ENCODE measurements at places on chromosomes 2 and 18.

- no peak for DNase-seq
These were observed 12.6 kb upstream of the L3MBTL4 start for GRCh38 chr18:6427286-6427685.

DNA sequence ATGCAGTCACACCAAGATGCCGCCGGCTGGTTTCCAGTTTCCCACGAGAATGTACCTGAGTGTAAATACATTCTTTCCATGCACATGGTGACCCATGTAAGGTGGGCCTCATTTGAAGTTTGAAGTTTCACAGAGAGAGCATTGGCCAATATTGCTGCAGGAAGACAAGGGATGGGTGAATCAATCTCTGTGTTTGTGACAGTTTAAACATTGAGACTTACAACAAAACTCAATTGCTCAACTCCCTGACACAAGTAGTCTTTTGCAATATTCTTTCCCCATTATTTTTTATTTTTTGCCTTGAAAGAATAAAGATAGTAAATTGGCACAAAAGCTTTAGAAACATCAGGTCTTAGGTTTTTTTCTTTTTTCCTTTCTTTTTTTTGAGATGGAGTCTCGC lies 5.1 kb downstream of the SERPINB2 start:
- DNase-seq: no peak

DNA sequence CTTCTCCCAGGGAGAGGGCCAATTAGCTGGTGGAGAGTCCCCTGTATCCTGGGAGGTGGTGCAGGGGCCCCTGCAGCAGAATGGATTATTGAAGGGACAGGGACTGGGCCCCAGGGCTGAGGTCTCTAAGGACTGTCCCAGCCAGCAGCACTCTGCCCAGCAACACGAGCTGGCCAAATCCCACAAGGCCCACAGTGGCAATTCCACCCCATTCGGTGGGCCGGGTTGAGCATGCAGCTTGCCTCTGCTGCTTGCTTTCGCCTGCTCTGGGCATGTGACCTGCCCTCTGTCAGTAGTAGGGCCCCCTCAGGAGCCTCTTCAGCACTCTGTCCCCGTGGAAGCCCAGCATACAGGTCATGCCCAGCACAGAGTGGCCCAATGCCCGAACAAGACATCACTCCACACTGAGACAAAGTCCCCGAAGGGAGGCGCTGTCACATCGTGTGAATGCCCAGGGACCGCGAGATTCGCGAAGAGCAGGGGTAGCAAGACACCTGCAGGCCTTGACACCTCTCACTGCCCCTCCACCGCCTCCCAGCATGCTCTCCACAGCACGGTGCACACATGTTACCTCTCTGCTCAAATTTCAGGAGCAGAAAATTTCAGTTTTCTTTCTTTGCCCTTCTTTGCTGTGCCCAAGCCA lies 65.4 kb downstream of the CRACDL start:
- no peak for DNase-seq

GRCh38 chr2:31812051-31812798 lies 198.6 kb downstream of the MEMO1 start:
- no peak for DNase-seq

DNA sequence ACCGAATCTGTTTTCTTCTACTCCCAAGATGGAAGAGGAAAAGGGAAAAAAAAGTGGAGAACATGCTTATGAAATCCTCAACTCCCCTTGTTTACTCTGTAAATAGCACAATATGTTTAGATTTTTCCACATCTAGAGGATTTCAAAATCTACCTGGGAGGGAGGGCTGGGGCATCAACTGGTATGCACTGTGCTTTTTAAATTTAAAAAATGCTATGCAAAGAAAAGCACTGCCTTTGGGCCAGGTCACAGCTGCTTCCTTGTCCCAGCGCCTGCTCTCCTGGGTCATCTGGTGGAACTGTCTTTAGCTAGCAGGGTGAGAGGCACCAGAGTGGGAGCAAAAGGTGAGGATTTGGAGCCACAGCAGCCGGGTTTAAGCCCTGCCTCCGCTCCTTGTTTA lies 88.2 kb upstream of the BOD1L2 start:
- no peak for DNase-seq

GRCh38 chr2:168053676-168054075 lies 193.7 kb downstream of the STK39 start:
- no peak for DNase-seq

DNA sequence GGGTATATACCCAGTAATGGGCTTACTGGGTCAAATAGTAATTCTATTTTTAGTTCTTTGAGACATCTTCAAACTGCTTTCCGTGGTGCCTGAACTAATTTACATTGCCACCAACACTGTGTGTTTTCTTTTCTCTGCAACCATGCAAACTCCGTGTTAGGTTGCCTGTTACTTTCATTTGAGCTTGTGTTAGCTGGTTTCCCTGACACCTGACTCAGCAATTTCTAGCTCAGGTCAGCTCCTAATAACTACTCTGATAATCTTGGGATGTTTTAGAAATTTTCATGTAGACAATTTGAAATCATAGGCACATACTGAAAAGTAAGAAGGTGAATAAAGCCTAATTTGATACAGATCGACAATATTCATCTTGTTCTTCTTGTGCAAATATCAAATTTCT lies 132.3 kb downstream of the ADCYAP1 start:
- DNase-seq: no peak

DNA sequence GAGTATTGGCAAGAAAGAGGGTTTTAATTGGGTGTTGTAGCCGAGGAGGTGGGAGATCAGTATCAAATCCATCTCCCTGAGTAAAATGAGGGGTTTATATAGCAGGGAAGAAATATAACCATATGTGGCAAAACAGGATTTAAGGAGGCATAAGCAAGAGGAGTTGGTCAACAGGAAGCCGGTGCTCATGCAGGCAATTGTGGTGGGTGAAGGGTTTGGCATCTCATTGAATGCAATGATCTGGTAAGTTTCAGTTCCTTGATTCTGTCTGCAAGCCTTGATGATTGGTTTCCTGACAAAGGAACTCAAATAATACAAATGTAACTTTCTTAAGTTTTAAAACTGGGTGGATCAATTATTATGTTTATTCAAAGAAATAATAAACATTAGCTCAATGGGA lies 564.4 kb upstream of the LINC00305 start:
- DNase-seq: no peak

Data from stimulated activated CD4-positive, alpha-beta T cell treated with anti-CD3 and anti-CD28 coated beads, Interleukin-12 subunit alpha, Interleukin-12 subunit beta, amount 100 ng/mL, for 4 hours (primary cell).